ENCODE measurements at places on chromosomes 13 and 19.

DNA sequence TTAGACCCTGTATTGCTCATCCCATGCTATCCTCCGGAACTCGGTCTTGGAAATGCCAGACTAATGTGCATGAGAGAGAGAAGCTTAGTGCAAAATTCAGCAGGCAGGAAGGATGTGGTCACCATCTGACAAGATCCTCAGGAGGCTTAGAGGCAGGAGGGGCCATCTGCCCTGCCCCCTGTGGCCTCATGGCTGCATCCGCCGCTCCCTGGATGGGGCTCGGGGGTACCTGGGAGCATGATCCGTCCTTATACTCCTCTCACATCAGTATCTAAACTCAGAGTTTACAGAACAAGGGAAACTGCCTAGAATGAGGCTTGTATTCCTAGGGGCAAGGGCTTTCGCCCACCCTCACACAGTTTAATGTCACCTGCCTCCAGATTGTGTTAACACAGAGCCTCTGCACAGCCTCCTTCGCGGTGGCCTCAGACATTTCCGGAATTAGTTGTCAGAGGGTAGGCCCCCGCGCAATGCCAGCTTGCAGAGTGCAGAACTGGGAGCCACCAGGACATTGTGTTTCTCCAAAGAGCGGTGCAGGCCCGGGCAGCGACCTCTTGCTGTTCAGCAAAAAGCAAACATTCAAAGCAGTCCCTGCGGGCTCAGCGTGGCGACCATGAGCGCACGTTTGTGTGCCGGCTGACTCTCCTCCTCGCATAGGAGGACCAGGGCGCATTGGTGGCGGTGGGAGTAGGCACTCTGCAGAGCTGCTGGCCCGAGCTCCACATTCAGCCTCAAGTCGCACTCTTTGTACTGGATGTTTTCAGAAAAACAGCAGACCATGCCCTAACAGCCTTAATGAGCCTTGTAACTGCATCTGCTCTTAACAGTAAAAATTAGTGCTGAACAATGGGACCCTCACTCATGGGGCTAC, 39.1 kb downstream of the GPR12 start:
- DNase-seq: no peak

GRCh38 chr13:85379991-85380390, 419.2 kb downstream of the SLITRK6 start:
- DNase-seq: no peak

- no peak for DNase-seq
These were observed 7.5 kb downstream of the COG3 start for GRCh38 chr13:45472171-45472705.

- DNase-seq: no peak
These were observed 319.5 kb upstream of the OBI1 start for GRCh38 chr13:78978381-78978998.

DNA sequence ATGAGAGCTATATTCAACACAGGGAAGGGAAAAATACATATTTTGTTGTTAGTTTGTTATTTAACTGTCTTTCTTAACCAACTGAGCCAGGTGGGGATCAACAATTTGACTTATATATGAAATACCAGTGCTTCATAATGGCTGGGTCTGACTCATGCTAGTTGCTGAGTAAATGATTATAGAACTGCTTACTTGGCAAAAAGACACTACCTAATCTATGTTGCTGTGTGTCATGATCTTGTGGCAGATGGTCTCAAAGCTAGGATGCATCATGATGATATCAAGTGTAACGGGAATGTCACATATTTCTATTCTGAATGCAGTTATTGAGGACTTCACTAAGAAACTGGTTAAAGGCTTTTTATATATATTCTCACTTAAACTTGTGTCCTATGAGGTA, 727.4 kb upstream of the SLITRK1 start:
- DNase-seq: no peak

DNA sequence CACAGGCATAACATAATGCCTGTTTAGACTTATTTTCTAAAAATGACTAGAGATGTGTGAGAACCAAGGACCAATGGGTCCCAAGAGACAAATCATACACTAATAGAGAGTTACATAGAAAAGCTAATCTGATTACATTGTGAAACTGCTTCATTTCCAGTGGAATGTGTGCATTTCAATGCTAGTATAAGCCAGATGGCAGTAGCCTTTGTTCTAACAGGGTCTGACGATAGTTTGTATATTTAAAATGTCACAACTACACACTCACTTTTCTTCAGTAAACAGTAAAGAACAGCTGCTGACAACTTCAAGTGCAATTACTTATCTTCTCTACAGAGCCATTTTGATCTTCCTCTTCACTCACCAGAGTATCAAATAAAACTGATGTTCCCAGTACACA, 4.3 kb upstream of the SLITRK5 start:
- DNase-seq: no peak
